ENCODE measurements at places on chromosomes 5 and 9.

GRCh38 chr5:34584165-34584564 is 72.0 kb upstream of the RAI14 start:
- DNase-seq, result no peak

DNA sequence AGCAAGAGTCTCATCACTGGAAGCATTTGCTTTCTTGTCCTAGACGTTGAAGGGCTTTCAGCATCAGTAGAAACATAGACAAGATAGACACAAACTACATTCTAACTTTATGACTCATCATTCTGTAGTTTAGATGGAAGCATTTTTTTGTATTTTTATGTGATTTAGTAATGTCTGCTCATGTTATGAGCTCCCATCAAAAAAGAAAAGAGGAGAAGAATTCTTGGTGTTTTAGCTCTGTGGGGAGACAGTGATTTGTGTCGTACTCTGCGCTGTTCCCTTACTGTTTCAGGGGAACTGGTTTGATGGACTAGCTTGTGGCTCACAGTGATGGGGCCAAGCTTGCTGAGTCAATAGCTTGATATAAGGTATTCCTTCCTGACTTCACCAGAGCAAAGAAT is 159.2 kb upstream of the WWC1 start:
- no peak for DNase-seq

DNA sequence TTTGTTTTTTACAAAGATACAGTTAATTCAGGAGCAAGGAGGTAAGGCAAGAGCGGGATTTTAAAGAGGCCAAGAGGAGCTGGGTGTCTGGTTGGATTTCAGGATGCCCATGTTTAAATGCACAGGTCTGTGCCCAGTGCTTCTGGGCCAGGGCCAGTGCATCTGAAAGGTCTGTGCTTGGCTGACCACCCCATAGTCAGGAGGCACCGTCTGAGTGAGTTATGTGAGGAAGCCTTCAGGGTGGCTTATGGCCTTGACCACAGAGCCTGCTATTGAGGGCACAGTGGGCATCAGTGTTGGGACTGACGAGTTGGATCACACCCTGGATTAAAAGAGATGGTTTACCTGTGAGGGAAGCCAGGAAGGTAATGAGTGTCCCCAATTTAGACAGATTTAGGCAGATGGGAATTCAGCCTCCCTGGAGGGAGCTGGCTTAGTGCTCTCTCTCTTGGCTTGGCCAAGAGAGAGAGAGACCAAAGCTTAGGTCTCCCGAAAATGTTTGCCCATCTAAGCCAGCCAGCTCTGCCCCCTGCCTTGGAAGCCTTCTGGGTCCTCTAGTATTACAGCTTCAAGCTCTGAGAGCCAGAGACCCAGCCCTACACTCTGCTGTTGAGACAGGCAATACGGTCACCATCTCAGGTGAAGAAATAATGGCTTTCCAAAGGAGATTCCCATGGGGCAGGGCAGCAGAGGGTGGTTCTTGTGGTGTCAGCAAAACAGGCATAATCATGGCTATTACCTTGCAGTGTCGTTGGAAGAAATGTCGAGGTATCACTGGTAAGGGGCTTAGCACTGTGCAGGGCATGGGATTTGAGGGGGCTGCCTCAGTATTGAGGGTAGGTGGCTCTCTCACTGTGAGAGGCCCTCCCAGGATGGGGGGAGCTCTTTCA is 68.6 kb downstream of the RGS3 start:
- DNase-seq, result no peak

DNA sequence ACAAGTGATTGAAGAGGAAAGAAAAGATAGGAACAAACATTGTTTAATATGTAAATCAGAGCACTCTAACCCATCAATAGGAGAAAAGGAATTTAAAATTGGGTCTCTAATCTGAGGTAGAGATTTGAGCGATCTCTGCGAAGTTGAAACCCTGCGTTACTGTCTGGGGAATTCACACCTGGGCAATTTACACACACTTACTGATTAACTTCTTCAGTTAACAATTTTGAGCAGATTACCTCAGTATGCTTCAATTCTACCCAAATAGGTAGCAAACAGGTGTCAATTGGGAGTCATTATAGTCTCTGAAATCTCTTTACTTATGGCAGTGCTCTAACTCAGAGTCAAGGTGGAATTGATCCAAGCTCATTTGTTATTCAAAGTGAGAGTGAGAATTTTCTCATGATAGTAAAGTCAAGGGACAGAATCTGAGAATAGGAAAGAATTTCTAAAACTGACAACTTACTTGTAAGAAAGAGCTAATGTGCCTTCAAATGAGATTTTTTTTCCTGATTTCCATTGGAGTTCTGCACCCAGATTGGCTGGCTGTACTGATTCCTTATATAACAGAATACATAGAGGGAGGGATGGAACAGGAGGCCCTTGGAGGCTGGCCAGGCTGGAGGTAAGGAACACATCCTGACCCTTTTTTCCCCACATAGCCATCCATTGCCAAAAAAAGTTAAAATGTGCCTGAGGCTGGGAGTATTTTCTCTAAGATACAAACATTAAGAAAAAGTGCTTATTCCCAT is 27.1 kb upstream of the IFNA14 start:
- DNase-seq, result no peak

DNA sequence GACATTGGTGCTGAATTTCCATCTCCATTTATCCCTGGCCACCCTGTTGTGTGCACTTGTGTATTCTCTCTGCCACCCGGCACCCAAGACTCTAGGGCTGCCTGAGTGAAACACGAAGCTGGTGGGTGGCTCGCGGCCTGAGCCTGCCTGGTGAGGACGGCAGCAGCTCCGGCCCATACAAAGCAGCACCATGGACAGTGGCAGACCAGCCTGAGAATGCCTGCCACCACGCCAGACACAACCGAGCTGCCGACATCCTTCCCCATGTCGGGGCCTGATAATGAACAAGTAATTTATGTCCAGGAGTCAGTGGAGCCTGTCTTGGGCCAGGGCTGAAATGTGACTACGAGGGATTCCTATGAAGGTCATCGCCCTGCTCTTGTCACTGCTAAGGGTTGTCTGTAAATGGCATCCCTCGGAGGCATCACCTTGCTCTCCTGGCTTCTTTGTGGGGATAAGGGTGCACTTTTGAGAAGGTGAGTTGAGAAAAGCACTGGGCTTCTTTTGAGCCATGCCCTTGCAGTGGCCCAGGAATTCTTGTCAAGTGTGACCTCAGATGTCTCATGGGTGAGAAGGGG is 175.7 kb downstream of the MELK start:
- no peak for DNase-seq

DNA sequence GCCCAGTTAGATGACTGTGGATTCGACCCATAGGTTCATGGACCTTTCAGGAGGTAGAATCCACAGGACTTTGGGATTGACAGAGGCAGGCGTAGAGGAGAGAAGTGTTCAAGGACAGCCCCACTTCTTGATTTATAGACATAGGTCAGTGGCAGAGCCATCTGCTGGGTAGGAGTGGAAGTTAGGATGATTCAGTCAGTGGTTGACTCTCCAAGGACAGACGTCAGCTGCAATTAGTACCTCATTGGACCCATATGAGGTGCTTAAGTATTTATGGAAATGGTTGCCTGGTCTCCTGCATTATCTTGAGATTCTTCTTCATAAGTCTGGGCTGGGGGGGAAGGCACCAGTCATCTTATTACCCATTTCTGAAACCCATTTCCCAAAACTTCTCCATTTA is 70.9 kb downstream of the SH3RF2 start:
- no peak for DNase-seq

DNA sequence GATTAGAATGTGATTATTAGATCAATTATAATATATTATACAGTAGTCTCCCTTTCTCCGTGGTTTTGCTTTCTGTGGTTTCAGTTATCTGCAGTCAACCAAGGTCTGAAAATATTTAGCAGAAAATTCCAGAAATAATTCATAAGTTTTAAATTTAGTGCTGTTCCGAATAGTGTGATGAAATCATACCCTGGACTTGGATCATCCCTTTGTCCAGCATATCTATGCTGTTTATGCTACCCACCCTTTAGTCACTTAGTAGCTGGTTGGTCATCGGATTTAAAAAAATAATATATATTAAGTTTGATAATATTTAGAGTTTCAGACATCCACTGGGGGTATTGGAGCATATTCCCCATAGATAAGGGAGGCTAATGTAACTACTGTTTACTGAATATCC is 19.6 kb downstream of the RMI1 start:
- DNase-seq, result no peak

DNA sequence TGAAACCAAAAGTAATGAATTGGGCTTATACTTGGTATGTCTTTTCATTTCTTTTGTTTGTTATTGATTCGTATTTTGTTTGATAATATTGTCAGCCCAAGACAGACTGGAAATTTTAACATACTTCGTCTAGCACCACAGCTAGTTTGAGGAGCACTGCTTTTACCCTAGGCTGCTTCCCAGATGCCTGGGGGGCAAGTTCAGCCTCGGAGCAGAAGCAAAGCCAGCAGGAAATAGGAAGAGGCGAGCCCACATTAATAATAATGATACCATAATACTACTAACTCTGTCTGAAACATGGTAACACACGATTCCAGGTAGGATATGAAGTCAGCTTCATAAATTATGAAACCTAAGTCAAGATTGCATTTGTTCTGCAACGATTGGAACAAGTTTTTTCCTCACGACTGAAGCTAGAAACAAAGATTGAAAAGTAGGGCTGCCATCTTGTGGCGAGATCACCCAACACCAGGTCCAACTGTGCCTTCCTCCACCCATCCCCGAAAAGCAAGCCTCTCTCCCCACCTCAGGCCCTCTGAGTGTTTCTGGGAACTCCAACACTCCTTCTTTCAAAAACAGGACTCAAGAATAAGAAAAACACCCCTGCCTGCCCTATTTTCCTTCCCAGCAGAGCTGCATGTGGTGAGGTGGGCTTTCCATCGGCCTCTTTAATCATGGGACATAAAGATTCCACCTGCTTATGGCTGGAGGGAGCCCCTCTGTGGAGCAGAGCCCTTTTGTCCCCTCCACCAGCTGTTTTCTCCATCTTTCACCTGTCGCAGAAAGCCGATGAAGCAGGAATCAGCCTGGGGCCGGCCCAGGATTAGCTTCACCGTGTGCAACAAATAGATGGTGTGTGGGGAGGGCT is 236.4 kb downstream of the CAAP1 start:
- DNase-seq, result no peak

DNA sequence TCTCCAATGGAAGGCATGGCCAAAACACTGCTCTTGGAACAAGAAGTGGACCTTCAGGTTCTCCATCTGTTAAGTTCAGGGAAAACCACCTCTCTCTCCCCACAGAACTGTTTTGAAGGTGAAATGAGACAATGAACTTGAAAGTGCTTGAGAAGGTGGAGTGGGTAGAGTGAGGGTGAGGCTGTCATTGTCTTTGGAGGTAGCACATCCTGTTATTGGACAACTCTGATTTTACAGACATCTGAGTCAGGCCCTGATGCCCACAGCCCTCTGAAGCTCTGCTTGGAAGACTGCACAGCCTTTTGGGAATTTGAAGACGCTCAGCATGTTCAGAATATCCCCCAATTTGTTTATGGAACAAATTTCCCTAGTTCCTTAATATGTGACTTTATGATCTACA is 27.6 kb upstream of the TEX48 start:
- DNase-seq, result no peak

GRCh38 chr5:80034559-80034958 is 589 bp upstream of the THBS4 start:
- no peak for DNase-seq

DNA sequence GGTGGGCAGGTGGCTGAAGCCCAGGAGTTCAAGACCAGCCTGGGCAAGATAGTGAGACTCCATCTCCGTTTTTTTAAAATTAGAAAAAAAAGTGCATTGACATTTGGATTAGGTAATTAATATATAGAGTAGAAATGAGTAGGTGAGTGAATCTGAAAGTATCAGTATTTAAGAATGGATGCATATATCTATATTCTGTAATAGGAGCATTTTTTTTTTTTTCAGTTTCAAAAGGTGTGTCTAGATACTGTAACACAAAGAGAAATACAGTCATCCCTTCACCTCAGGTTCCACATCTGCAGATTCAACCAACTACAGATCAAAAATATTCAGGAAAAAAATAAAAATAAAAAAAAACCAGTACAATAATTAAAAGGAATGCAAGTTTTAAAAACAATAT is 50.8 kb downstream of the RBM27 start:
- no peak for DNase-seq

GRCh38 chr5:104370523-104370922 is 807.9 kb upstream of the NUDT12 start:
- no peak for DNase-seq

DNA sequence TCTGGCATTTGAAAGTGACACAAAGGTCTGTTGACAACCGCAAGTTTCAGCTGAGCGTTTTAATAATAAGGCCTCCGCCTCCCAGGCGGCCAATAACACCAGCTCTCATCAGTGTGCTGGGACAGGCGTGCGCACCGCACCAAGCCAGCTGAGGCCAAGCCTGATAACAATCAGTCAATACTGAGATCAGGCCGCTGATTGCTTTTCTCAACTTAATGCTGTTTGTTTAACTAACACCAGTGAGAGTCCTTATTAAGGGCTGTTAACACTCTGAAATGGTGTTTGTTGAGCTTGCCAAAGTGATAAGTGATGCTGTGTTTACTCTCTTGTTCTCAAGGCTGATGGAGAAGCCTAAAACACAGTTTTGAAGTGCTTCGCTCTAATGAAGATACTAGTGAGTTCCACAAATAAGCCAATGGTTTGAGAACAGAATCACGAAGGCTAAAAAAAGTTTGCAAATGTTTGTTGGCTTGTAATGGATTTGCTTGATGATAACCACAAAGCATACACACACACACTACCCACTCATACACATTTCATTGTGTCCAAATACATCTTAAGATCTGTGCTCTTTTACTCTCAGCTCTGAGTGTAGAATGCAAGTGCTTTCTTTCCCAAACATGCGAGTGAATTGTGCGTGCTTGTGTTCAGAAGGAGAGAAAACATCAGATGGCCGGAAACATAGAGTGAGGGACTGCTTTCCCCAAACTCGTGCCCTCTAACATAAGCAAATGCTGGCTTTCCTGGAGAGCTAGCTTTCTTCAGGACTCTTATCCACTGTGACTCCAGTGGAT is 330.4 kb upstream of the KLF4 start:
- DNase-seq, result no peak

DNA sequence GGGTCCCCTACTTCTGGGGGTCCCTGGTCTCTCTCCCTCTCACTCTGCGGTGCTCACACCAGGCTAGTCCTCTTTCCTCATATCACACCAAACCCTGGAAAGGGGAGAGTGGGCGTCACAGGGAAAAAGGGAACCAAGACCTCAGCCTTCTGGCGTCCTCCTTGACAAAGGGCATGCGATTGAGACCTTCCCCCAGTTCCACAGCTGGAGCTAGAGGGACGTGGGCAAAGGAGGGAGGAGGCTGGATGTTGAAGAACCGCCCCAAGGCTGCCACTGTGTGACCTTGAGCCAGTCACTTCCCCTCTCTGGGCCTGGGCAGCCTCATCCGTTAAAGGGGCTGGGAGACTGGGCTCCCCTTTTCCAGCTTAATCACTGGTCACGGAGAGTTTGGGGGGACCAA is 18.5 kb upstream of the TOR2A start:
- DNase-seq, result no peak

DNA sequence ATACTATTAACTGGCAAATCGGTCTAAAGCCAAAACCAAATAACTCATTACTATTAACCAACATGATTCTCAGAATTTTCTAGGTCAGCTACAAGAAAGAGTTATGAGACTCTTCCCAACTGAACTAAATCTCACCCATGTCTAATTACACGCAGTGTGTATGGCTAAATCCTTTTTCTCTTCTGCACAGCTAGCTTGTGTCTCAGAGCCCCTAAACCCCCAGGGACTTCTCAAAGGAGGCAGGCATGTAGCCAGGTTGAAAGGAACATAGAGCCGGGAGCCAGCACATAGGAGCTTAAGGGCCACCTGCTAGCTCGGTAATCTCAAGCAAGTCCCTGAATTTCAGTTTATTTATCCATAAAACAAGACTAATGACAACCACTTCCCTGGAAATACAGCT is 2.2 kb upstream of the GZMK start:
- DNase-seq, result no peak

All from NCI-H1694 treated with DMSO at 0.1 percent for 48 hours (cell line).